ENCODE measurements at places on chromosomes 2 and 18.

DNA sequence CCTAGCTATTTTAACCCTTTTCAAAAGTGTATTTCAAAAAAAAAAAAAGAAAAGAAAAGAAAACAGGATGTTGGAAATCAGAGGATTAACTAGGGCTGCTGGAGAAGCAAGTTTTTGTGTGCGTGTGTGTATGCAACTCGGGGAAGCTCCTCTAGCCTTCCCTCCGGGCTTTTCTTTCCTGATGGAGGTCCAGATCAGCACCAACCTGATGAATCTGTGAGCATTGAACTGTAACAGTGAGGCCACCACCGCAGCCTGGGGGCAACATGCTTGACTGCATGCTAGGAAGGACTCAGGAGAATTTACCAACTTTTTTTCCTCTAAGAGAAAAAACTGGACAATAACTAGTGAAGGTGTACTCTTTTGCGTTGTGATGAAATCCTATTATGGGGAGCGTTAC is 2.3 kb downstream of the OBSL1 start:
- no peak for DNase-seq

GRCh38 chr2:32904074-32904473 is 42.7 kb upstream of the LTBP1 start:
- no peak for DNase-seq

- DNase-seq: no peak
These were observed 7.4 kb downstream of the HS6ST1 start for GRCh38 chr2:128311216-128311754.

- DNase-seq: no peak
These were observed 458 bp downstream of the CXXC1 start for GRCh38 chr18:50287028-50287440.

DNA sequence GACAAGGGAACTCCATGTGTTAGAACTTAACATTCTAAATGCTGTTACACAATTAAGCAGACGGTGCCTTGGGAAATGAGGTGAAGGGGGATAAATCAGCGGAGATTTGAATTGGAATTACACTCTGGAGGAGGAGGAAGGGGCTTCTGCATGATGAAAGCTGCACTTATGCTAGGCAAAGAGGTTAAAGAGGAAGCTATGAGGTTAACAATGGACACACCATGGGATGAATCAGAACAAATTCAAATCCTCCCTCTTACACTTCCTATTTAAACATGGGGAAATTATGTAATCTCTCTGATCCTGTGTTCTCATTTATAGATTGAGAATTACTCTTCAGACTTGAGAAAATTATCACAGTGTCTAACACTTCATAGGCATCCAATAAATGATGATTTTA is 121.5 kb upstream of the SIX2 start:
- DNase-seq: no peak

DNA sequence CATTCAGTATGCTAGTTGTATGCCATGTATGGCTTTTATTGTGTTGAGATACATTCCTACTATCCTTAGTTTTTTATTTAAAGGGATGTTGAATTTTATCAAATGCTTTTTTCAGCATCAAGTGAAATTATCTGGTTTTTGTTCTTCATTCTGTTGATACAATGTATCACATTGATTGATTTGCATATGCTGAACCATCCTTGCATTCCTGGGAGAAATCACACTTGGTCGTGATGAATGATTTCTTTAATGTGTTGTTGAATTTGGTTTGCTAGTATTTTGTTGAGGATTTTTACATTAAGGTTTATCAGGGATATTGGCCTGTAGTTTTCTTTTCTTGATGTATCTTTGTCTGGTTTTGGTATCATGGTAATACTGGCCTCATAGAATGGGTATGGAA is 49.7 kb downstream of the CD28 start:
- DNase-seq: no peak

DNA sequence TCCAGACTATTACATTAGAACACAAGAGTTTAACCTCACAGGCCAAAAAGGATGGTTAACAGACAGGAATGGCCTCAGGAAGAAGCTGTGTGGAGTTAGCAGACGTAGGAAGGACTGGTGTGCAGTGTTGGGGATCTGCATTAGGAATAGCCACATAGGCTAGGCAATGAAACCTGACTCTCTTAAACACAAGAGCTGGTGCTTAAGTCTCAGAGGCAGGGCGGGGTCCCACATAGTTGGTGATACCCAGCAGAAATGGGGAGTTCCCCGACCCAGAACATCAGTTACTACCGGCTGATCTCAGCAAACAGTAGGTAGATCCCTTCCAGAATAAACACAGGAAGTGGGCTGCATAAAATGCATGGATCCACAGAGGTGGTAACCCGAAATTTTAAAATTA is 64.1 kb downstream of the CCDC93 start:
- DNase-seq: no peak

DNA sequence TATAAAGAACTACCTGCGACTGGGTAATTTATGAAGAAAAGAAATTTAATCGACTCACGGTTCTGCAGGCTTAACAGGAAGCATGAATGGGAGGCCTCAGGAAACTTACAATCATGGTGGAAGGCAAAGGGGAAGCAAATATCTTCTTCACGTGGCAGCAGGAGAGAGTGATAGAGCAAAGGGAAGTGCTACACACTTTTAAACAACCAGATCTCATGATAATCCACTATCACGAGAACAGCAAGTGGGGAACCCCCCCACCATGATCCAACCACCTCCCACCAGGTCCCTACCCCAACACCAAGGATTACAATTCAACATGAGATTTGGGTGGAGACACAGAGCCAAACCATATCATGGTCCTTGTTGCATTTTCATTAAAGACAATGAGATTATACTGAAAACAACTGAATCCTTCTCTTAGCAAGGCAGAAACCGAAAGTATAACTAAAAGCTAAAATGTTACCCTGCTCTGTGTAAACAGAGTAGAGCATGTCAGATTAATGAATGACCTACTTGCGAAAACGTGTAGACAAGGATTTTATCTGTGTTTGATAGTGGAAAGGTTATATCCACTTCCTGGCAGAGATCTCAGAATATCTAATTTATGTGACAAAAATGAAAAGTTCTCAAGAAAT is 60.1 kb upstream of the RBBP8 start:
- DNase-seq: no peak

DNA sequence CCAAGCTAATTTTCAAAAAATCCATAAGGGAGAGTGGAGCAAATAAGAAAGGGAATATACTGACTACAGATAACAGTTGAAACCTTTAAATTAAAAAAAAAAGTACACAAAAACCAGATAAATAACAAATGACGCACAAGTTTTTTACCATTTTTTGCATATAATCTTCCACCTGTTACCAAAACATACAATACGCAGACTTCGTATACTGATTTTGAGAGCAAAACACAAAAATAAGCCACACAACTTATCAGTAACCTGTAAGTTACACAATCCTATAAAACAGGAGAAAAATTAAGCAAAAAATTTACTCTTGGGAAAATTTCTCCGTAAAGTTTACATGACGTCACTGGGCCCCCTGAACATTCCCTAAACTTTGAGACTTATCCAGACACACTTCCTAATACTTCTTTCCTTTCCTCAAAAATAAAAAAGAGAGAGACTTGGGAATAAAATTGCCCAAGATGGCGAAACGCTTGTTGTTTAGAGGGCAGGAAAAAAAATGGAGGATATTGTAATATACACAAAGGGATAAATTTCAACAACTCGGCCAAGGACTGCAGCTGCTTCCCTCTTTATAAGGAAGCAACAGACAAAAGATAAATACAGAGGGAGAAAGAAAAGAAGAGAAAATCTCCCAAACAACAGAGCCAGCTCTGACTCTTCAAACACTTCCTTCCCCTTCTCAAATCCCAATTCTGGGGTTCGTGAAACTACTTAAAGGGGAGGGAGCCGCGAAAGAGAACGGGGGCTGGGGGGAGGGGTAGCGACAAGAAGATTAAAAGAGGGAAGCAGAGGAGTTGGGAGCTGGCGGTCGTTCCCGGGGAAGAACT is 1.6 kb downstream of the BAZ2B start:
- DNase-seq: no peak

DNA sequence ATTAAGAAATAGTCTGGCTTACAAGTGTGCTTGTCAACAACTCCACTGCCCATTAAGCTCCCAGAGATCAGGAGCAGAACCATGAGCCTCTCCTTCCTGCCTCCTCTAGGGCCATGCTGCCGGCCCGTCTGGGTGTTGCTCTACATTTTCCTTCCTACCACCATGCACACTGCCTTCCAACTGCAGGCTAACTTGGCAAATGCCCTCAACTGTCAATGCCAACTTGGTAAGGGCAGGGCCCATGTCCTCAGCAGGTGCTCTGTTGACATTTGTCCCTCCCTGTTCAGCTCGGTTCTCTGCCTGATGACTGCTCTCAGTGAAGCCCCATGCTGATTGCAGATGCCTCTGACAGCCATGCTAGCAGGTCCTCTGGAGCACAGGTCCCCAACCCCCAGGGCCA is 345.2 kb downstream of the ALK start:
- DNase-seq: no peak
